Sigmoid colon (tissue), 7 donors: ENCODE measurements at places on chromosomes 3 and 15. TPM values are rescaled to one million over a fixed set of nuclear protein-coding genes. Genes with fewer than 3 reads are reported as not detected.

GRCh38 chr3:33174711-33175414 is 43.7 kb downstream of the SUSD5 start:
- no peak for DNase-seq

DNA sequence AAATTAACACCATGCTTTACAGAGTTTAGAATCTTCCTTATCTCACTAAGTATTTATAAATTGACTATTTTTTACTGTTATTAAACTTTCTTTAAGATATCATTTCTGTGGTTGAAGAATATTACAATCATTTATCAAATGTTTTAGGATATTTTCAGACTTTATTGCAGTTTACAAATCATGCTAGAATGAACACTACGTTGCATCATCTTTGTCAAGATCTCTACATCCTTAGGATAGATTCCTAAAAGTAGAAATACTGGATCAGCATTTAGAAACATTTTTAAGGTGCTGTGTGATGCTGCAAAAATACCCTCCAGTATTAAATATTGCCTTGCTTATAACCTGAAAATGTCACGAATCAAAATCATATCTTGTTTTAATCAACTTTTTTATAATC is 2.5 kb upstream of the PLD1 start:
- DNase-seq, result no peak

DNA sequence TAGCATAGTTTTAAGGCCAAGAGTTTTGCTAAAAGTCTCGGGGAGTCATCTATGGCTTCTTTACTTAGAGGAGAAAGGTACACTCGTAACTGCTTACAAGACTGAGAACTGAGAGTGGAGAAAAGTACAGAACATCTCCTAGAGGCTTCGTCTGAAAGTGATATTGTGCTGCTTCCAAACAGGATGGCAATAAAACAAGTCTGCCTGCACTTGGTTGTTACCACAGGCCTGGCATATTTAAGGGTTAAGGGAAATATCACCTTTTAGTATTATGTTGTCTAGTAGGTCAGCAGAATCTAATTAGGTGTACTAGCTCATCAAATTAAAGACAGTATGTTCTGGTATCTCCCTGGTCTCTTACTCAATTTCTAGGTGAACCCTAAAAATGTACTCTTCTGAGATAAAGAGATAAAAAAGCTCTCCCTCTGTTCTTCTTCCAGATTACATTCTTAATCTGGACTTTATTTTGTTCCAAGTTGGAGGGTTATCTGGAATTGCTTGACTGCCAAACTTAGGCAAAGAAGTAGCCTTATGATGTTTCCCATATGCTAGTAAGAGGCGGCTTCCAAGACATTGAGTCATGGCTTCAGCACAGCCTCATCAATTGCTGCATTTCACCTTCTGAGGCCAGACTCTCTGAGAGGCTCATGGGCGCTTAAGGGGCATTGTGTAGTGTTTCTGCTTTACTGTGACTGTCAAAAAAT is 181.3 kb downstream of the LSAMP start:
- no peak for DNase-seq

NMNAT3 gene
- polyA plus RNA-seq, result 3.4 TPM

DNA sequence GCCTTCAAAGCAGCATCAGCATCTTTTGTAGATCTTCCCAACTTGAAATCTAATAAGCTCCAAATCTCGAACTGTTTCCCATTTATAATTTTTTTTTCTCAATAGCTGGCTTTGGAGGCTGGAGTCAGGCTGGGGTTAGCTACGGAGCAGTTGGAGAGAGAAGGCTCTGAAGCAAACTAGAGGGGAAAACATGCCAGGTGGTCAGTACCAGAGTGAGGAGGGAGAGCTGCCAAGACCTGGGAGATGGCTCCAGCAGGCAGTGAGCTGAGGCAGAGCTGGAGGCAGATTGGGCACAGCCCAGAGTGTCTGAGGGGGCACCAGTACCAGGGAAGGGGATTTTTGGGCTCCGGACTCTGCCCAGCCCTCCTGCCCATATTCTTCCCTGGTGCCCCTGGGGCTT is 311.2 kb downstream of the RPLP1 start:
- no peak for DNase-seq

RAMAC gene
- polyA plus RNA-seq, result 19.8 TPM

TMCO5A gene
- polyA plus RNA-seq, result not detected

DNA sequence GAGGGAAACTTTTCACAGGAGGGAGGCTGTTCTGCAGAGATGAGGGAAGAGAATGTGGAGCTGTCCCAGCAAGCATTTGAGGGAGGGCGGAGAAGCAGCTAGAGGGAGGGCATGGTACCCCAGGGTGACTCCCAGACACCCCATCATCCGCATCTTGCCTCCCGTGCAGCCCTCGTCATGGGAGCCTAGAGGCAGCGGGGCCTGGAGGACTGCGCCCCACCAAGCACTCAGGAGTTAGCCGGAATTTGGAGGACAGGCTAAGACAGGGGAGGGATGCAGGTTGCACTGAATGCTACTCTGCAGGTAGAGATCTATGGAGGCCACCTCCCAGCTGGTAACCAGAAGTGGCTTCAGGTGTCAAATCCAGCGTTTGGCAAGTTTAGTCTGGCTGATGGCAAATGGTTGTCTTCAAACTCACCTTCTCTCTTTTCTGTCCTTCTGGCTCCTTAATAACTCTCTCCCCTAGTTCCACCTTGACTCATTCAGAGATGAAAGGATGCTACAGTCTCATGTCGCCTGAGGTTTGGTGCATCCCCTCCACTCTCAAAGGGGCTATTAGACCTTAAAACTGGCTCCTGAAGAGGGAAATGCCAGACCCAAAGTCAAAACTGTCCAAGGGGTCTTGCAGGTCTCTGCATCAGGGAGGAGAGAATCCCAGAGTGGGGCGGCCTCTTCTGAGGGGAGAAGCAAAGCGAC is 155.9 kb upstream of the TLE3 start:
- no peak for DNase-seq

ARGFX gene
- polyA plus RNA-seq, result not detected

PLA2G4E gene
- polyA plus RNA-seq, result 0.13 TPM

- no peak for DNase-seq
These were observed 222.3 kb downstream of the MEIS2 start for GRCh38 chr15:36877796-36878683.

- DNase-seq, result no peak
These were observed 38.9 kb upstream of the CLRN1 start for GRCh38 chr3:151011427-151011826.

DNA sequence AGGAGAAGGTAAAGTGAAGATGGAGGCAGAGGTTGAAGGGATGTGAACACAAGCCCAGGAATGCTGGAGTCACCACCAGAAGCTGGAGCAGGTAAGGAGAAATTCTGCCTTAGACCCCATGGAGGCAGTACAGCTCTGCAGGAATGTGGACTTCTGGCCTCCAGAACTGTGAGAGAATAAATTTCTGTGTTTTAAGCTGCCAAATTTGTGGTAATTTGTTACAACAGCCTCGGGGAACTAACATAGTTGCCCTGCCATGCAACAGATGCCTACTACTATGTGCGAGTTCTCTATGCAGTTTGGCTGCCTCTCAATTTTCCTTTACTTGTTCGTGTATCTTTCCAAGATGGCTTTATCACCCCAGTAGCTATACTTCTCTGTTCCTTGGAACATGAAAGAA is 394.1 kb downstream of the TUSC7 start:
- no peak for DNase-seq

MORC1 gene
- not detected for polyA plus RNA-seq

STX19 gene
- 34.2 TPM for polyA plus RNA-seq

EPB42 gene
- polyA plus RNA-seq, result not detected

- DNase-seq, result no peak
These were observed 70.9 kb upstream of the RGMA start for GRCh38 chr15:93159930-93160329.

DNA sequence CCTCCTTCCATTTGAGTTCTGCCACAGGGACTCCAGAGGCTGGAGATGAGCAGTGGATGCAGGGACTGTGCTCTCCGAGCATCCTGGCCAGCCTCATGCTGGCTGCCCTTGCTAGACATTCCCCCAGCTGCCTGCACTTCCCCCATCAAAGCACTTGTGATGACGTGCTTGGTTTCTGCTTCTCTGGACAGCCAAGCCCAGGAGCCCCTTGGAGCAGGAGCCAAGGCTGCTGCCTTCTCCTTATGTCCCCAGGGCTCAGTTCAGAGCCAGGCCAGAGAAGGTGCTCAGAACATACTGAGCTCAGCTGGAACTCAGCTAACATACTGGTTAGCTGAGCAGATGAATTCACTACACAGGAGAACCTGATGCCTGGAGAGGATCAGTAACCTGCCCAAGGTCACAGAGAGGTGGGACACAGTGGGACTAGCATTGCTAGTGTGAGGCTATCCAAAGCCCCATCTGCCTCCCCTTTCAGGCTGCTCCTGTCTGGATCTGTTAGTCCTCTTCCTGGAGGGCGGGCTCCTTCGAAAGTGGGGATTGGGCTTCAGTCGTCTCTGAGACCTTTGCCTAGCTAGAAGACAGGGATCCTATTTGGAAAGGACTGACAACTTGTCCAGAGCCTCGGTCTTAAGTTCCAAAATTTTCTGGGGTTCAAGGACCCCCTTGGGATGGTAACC is 4.3 kb downstream of the PCBP4 start:
- DNase-seq, result no peak

DNA sequence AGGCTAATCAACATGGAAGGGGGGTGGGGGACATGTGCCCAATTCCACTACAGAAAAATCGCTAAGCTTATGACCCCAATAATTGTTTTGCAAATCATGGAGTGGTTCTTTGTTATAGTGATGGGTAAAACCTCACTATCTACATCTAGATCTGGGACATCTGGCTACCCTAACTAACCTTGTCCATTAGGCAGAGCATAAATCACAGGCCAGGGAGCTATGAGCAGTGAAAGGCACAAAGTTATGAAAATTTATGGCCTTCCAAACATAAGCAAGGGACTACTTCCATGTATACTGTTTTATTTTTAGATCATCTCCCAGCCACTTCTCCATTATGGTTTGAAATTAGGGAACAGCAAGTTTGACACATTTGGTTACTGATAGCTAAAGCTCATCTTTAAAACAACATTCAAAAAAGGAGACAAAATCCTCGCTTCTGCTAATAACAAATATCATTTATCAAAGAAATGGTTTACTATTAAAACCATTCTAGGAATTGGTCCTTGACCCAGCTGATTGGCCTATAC is 78.3 kb downstream of the RSL24D1 start:
- DNase-seq, result no peak

- no peak for DNase-seq
These were observed 20.6 kb downstream of the SMARCC1 start for GRCh38 chr3:47761046-47761445.

- DNase-seq, result no peak
These were observed 18.0 kb upstream of the DNAJC13 start for GRCh38 chr3:132399054-132399929.

DNA sequence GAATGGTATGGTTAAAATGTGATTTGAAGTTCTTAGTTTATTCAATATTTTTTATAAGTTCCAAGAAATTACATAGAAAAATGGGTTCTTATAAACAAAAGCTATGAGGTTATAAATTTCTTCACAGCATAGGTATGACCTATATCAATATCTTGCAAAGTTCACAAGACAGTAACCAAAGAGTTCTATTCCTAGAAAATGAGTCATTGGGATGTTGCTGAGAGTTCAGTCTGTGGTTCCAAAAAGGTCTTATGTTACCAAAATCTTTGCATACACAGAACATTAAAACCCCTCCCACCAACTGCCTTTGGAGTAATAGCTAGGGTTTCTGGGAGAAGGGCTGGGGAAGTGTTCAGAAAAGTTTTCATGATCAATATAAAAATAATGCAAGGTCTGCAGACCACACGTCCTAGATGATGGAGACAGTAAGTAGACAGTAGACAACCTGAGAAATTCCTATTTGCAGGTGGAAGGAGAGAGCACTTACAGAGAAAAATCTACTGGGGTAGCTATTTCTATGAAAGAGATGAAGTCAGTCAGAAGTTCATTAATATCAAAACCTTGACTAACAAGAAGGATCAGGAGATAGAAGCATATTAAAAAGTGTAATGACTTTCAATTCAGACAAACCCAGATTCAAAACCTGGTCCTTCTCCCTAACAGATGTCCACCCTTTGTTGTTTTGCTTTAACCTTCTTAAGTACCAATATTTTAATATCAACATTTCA is 279.3 kb downstream of the KCNH8 start:
- no peak for DNase-seq

GRCh38 chr3:72181251-72181650 is 396.3 kb upstream of the PROK2 start:
- DNase-seq, result no peak

GRCh38 chr15:39118510-39118909 is 462.4 kb upstream of the THBS1 start:
- DNase-seq, result no peak

DNA sequence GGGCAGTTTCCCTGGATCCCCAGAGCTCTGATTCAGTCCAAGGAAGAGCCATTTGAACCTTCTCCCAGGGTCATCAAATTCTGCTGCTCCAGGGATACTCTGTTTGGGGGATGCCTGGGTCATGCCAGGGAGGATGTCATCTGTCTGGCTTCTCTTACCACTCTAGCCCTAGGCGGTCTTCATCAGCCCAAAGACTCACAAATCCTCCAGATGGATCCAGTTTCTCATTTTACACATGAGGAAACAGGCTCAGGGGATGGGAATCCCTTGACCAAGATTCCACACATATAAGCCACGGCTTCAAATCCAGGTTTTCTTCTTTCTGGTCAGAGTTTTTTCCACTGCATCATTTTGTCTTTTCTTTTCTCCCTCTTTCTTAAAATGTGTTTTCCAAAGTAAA is 36.7 kb downstream of the SLC28A1 start:
- no peak for DNase-seq

SLC7A14 gene
- 0.79 TPM for polyA plus RNA-seq

DNA sequence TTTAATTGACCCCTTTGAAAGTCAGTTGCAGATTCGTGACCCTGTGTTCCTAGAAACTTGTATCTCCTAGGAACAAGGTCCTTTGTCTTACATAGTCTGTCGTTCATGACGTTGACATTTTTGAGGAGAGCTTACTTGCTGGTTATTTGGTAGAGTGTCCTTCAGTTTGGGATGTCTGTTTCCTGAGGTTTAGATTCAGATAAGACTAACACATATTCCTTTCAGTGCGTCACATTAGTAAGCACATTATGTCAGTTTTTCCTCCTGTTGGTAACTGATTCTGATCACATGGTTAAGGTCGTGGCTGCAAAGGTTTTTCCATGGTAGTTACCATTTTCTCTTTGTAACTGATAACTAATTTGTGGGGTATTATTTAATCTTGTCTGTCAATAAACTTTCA is 80.8 kb downstream of the PCCB start:
- no peak for DNase-seq

CLDN18 gene
- 1.8 TPM for polyA plus RNA-seq

FXR1 gene
- polyA plus RNA-seq, result 50.5 TPM

- DNase-seq, result no peak
These were observed 14.1 kb downstream of the MYL3 start for GRCh38 chr3:46849045-46849631.

- no peak for DNase-seq
These were observed 71.6 kb downstream of the MEIS2 start for GRCh38 chr15:37028625-37029296.

RAB5A gene
- polyA plus RNA-seq, result 38.4 TPM
